Right forelimb (tissue), 1 donor: ENCODE measurements at places on chromosomes 6 and 20.
A peak's percentile ranks its signal among the peaks of the same experiment; 100 is the strongest.

- DNase-seq, result no peak
These were observed 285.0 kb upstream of the RNF24 start for GRCh38 chr20:4300401-4300800.

- no peak for DNase-seq
These were observed 10.7 kb upstream of the MLIP start for GRCh38 chr6:54100411-54101006.

- DNase-seq, result no peak
These were observed 37.6 kb downstream of the STK35 start for GRCh38 chr20:2139250-2139649.

DNA sequence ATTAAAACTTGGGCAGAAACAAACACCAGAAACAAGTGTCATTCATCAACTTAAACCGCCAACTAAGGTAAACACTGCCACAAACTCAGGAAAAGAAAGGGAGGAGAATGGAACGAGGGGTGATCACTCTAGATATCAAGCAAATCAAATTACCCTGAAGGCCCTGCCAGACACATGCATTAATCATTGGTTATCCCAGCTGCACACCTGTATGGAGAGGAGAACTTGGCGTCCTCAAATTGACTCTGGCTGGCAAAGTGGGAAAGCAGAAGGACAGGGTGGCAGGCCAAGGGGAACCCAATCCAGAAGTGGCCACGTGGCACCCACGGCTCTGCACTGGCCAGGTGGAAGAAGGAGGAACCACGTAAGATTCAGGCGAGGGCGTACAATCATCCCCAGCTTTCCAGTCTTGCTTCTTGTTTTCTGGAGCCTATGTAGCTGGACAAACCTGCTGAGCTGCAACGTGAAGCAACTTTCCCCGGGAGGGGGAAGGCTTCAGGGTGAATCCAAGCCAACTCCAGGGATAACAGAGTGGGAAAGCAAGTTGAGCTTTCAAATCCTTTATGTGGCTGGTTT is 156.2 kb upstream of the JARID2 start:
- DNase-seq, result no peak

GRCh38 chr6:110509617-110510241 is 33.3 kb upstream of the SLC22A16 start:
- DNase-seq, result no peak

DNA sequence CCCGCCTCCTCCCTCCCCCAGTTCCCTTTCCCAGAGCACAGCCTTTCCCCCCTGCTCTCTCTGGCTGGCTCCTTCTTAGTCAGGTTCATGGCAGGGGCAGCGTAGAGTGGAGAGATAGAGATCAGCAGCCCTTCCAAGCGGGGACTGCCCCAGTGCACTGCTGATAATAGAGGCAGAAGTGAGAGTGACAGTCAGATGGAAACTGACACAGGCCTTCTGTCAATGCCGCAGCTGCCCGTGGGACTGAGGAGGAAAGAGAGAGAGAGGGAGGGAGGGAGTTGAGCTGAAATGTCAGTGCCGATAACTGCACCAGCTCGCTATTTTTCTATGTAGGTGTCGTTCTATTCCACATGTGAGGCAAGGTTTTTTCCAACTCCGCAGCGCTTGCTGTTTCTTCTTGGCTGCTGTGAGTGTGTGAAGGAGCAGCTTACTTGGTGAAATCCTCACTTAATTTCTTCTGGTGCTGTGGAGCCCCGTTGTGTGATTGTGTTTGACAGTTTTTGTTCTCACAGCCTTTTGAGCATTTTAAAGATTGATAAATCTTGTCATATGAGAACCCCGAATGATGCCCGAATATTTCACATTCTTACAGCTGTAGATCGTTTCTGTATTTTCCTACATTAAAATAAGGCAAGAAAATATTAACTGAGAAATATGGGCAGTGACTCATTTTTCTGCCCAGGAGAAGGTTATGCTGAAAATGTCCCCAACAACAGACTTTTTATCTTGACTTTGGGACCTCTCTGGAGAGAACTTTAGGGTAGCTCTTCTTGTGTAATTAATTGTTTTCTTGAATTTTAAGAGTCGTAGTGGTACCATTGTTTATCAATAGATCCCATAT is 386.4 kb upstream of the MMS22L start:
- DNase-seq, result peak; percentile 47

GRCh38 chr6:106539936-106540335 is 89.4 kb downstream of the RTN4IP1 start:
- DNase-seq, result no peak

GRCh38 chr6:51396583-51396982 is 577.9 kb downstream of the TFAP2B start:
- DNase-seq, result no peak

GRCh38 chr6:38153798-38154345 is 334.3 kb downstream of the ZFAND3 start:
- DNase-seq, result no peak

GRCh38 chr6:168866534-168866933 is 387.1 kb downstream of the THBS2 start:
- DNase-seq, result no peak

DNA sequence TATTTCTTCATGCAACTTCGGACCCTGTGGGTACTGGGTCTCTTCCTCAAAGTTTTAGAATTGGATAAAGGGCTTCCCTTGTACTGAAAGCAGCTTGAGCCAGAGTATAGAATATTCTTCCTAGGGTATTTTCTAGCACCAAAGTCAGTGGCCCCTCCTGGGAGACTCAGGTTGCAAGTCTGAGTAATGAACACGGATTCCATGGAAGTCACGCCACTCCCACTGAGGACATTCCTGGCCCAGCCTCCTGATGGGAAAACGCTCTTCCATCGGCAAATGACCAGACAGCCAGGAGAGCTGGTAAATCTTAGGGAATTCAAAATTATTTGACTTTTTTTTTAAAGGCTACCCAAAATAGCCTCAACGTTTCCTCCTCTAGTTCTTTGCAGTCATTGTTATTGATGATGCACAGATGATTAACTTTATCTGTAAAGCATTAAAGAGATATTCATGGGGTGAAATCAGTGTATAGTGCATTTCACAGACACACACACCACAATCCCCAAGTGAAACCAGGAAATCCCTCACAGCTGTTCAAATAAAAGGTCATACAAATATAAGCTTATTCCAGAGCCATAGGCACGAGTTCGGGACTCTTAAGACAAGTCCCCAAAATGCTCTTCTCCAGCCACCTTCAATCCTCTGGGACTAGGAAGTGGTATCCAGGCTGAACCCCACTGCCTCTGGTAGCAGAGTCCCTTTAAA is 248.8 kb downstream of the SOD2 start:
- DNase-seq, result peak; percentile 60

- no peak for DNase-seq
These were observed 62.2 kb upstream of the KLHL31 start for GRCh38 chr6:53727748-53728147.

DNA sequence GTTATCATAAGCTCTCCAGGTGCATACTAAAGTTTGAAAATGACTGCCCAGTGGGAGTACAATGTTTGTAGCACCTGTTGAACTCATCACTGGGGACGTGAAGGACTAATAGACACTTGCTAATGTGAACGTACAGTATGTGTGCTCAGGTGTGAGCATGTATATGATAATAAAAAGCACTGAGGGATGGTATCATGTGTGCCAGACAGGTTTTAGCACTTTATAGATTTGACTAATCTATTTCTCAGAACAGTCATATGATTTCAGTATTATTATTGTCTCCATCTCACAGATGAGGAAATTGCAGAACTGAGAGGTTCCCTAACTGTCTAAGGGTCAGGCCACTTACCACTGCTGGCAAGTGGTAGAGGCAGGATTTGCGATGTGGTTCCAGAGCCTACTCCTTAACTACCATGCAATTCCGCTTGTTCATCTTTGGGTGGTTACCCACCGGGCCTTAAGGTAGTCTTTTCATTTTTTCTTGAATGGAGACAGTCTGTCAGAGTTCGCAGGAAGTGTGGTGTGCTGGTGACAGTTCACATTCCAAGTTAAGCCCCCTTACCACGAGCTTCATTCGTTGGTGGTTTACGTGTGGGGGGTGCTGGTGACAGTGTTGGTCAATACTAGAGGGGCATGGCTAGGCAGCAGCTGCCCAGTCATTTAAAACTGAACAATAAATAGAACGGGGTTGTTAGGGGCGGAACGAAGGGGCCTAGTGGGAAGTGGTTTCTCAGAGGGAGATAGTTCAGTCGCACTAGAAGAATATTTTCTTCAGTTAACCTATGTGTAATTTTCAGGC is 46.8 kb downstream of the RREB1 start:
- no peak for DNase-seq

- no peak for DNase-seq
These were observed 41.2 kb upstream of the SLC35D3 start for GRCh38 chr6:136880748-136881460.

GRCh38 chr6:49646130-49646824 is 9.6 kb upstream of the RHAG start:
- DNase-seq, result no peak

- no peak for DNase-seq
These were observed 168.1 kb upstream of the HDDC2 start for GRCh38 chr6:125469915-125470314.

DNA sequence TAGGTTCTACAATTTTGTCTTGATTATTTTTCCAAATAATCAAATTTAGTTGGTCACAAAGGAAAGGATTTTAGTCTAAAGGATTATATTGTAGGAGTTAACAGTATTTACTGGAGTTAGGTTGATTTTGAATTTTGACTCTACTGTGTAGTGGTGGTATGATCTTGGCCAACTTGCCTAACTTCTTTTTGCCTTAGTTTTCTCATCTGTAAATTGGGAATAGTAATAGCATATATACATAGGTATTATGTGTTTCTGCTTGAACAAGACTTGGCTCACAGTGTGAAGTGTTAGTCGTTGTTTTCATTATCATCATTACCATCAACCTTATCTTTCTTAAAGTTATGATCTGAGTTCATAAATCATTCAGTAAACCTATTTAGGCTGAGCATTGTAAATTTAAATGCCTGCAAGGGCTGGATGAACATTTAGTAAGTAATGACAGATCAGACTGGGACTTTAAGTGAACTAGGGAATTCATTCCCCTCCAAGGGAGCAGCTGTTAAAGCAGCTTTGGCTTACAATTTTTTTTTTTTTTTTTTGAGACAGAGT is 11.2 kb downstream of the ITCH start:
- DNase-seq, result no peak

- DNase-seq, result no peak
These were observed 7.4 kb downstream of the PIM1 start for GRCh38 chr6:37177077-37177934.

DNA sequence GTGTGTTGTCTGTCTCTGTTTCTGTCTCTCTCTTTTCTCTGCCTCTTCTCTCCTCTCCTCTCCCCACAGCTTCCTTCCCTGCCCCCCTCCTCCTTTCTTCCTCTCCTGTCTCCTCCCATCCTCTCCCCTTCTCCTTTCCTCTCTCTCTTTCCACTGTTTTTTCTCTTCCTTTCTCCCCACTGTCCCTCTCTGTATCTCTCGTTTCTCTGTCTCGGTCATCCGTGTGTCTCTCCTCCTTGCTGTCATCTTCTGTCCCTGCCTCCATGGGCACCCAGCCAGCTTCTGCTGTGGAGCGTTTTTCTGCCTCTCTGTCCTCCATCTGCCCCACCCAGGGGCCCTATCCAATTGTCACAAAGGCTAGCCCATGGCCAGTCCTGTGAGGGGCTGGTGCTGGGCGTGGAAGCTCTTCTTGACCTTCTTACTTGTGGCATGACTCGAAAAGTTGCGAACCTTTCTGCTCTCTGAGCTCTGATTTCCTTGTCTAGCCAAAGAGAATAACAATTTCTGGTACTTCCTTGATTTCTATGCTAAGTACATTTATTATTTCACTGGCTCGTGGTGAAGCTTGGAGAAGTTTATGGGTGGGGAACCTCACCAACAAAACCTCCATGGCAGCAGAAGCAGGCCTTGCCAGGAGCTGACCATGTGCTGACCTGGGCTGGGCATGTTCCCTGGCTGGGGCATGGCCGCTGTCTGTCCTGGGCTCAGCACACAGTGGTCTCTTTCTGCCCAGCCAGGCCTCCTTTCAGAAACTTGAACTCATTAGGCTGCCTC is 69.3 kb downstream of the CEBPB start:
- DNase-seq, result no peak

DNA sequence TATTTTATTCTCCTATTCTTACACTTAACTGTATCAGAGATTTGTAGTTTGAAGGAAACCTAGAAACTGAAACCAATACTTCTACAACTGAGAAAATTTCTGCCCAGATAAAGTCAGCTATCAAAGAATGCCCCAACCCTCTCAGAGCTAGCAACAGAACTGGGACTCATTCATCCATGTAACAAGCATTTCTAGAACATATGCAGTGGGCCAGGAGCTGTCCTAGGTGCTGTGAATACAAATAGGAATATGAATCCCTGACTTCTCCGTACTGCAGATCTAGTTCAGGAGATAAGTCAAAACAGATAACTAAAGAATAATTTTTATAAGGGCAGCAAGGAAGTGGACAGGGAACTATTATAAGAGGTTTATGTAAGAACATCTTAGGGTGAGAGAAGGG is 654.1 kb upstream of the NOX3 start:
- no peak for DNase-seq

DNA sequence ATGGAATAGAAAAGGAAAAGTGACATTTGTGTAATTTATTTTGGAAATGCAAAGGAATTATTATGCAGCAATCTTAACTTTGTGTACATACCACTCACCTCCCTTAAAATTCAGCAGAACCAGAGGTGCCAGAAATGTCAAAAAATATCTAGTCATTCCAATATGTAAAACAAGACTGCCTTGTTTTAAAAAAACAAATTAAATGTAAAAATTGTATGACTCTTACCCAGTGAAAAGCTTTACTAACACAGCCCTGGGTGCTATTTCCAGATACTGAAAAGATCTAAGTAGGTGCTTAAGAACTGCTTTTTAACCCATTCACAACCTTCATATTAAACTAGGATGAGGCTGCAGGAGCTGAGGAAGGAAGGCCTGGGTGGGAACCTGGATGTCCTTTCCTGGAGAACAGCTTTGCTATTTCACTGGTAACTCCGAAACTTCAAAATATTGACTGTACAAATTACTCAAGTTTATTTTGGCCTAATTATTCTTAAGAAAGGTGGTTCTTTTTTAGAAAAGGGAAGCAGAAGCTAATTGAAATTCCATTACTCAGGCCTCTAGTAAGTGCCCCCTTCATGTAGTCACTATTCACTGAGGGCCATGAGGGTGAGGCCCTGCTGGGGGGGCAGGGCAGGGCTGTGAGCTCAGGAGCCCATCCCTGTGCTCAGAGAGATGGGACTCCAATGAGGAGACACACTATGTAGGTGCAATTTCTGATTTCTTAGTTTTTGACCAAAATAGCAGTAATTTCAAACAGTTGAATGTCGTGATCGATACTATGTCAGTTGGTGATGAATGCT is 139.6 kb downstream of the MAP3K4 start:
- no peak for DNase-seq

DNA sequence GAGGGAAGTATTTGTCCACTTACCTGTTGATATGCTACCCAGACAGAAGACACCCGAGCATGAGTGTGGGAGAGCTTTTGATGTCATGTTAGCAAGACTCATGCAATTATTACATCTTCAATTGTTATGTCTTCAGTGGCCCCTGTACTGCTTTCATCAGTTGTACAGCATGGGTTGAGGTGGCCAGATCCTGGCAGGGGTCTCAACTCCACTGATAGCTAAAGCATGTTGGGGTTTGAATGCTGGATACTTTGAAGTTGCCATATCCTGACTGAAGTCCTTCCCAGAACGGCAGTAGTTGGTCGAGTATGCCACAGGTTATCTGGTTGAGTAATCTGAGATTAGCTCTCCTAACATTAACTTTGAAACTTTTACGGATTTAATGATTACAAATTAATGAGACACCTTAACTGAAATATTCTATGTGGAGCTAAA is 46.7 kb downstream of the LRRN4 start:
- DNase-seq, result no peak
